ENCODE measurements at places on chromosomes 12 and 14.
A peak's percentile ranks its signal among the peaks of the same experiment; 100 is the strongest.

GRCh38 chr14:62053188-62053587 lies 291.0 kb downstream of the SNAPC1 start:
- DNase-seq, result no peak

GRCh38 chr14:60506462-60506984 lies 2.4 kb upstream of the SIX6 start:
- no peak for DNase-seq

- no peak for DNase-seq
These were observed 16.4 kb upstream of the RAB35 start for GRCh38 chr12:120132863-120133385.

- DNase-seq, result no peak
These were observed 77.7 kb downstream of the ETV6 start for GRCh38 chr12:11727133-11727664.

DNA sequence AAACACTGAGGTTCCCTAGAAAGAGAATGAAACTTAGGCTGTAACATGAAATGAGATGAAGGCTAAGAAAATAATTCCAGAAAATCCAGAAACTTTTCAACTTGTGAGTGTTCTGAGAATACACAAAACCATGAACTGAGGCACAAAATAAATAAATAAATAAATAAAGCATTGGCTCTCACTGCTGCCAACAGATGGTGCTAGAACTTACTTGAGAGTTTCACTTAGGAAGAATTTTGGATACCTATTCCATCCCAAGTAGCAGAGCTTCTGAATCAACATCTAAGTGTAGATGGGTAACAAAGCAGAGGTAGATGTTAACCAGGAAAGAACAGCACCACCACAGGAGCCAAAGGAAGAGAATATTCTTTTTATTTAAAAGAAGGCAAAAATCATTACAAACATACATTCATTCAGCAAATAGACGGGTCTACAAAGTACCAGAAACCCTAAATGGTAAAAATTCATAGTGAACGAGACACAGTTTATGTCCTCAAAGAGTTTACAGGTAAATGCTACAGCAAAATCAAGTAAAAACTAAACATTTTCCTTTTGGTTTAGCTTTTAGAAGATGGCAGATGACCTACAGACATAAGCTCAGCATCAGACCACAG lies 16.7 kb downstream of the EPS8 start:
- peak; percentile 4 for DNase-seq

GRCh38 chr14:64995291-64995690 lies 8.6 kb downstream of the FNTB start:
- DNase-seq, result no peak

DNA sequence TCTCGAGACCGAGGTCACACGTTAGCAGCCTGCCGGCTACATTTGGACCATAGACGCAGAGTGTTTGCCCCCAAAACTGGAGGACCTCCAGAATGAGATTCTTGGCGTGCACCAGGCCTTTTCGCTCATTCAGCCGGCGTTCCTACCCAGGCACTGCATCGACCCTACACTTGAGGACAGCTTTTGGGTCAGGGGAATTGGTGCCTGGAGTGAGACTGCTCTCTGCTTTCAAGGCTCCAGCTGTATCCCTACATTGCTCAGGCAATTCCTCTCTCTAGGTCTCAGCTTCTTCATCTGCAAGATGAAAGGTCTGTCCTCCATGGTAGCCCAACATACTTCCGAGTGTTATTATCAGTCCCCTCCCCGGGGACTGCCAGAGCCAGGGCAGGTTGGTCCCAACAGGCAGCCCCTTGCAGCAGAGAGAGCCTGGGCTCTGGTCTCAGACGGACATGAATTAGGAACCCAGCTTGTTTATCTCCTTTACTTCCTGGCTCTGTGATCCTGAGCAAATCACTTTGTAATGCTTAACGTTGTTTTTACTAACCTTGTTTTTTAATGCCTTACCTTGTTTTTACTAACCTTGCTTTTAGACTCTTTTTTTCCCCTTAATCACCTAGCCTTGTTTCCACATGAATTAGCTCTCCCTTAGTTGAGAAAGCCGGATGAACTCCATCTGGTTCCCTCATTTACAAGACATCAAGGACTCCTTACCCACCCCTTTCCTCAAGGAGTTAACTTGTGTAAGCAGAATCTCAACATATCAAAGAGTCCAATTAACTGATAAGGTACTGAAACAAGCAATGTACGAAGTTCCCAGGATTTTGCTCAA lies 892 bp downstream of the TCHP start:
- no peak for DNase-seq

All from activated CD4-positive, alpha-beta T cell treated with anti-CD3 and anti-CD28 coated beads, Interleukin-2, Interleukin-4, amounts not matched to agents 100 ng/mL and 50 ng/mL, durations not matched to agents 16 hours and 8 hours (primary cell).